ENCODE measurements at places on chromosomes 11 and 22.

GRCh38 chr11:120956710-120957495 lies 67.0 kb upstream of the TBCEL start:
- no peak for DNase-seq

DNA sequence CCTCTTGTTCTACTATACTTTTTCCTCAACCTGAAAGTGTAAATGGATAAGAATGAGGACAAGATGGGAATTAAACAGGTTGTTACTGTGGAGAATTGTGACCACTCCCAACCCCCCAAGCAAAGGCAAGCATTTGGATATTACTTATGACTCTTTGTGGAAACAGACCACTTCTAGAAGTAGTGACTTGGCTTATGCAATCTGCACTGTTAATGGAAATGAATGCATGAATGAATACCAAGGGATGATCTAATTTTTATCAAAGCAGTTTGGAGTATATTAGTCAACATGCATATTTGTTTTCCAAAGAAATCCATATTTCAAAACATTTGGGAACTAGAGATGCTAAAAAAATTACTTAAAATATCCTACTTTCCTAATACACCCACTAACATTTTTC lies 35.3 kb downstream of the AMOTL1 start:
- no peak for DNase-seq

DNA sequence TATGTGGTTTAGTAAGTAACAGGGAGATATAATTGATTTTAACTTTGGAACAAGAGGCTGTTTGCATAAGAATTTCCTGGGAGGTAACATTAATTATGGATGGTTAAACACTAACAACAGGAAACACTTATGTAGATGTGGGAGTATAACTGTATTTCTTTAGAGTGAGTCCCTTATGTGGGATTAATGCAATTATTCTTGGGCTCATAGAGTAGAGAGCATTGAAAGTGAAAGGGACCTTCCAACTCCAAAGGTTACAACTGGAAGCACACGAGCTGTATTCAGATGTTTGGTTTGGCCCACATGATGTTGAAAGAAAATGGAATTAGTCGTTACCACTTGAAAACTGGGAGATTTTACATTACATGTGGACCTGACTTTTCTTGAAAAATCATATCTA lies 53.5 kb downstream of the BBOX1 start:
- DNase-seq: no peak

GRCh38 chr22:48926136-48926535 lies 901.5 kb downstream of the BRD1 start:
- no peak for DNase-seq

DNA sequence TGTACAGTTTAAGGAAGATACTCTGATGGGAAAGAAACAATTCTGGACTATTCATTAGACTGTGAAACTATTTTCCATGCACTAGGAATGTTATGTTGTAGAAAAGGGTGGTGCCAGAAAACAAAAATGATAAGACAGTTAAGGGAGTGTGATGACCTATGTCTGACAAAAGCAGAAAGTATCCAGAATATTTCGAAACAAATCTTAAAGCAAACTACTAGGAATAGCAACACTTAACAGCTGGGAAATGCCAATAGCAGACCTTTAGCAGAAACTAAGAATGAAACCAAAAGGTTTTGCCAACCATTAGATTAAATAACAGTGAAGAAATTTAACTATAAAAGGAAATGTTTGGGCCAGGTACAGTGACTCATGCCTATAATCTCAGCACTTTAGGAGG lies 3.3 kb upstream of the ARHGAP20 start:
- no peak for DNase-seq

GRCh38 chr11:42034826-42035225 lies 575.4 kb upstream of the LRRC4C start:
- no peak for DNase-seq

DNA sequence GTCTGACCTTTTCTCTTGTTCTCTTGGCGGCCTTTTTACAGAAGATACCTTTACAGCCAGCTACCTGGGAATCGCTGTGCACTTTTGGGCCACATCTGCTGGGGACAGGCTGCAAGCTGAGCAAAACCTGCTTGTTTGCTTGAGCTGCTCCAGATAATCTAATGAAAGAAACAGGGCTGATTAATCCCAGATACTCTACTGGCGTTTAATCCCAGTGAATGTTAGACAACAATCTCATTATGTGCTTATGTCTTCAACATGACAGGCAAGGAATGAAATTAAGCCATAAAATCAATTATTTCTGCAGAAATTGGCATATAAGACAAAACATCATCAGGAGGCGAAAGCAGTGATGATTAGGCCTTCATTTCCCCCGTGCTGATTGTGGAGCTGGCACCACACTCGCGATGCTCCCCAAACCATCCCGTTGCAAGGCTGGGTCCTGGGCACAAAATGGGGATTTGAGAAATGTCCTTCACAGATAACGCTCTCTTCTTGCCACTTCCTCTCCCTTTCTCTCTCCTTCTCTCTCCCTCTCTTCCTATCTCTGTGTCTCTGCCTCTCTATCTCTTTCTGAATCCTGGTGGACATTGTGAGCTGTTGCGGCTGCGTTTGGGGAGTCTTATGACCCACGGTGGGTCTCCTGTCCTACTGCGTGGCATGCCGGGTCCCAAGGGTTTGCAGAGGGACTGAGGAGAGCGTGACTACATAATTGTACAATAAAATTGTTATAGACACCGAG lies 1053.8 kb downstream of the TBC1D22A start:
- DNase-seq: no peak

DNA sequence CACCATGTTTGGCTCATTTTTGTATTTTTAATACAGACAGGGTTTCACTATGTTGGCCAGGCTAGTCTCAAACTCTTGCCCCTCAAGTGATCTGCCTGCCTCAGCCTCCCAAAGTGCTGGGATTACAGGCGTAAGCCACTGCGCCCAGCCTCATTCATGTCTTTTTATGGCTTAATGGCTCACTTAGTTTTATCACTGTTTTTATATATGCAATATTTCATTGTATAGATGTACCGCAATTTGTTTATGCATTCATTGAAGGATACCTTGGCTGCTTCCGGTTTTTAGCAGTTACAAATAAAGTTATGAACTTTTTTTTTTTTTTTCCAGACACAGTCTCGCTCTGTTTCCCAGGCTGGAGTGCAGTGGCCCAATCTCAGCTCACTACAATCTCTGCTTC lies 5.5 kb upstream of the TCN2 start:
- no peak for DNase-seq

- DNase-seq: no peak
Measured at GRCh38 chr11:69636512-69637197, 4.3 kb upstream of the CCND1 start.

DNA sequence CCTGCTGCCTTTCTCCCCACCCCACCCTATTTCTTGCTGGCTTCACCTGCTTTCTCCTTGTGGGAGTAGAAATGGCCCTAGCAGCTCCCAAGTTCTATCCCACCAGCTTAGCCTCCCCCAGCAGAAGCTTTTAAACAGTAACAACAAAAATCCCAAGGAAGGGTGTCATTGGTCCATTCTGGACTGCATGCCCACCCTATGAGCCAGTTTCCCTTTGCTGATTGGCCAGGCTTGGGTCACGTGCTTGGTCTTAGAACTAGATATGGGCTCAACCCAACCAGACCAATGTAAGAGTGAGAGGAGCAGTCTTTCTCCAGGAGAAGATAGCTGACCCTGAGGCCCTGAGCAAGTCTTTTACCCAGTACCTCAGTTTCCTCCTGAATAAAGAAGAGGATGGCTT lies 2.3 kb downstream of the MTFP1 start:
- DNase-seq: no peak

DNA sequence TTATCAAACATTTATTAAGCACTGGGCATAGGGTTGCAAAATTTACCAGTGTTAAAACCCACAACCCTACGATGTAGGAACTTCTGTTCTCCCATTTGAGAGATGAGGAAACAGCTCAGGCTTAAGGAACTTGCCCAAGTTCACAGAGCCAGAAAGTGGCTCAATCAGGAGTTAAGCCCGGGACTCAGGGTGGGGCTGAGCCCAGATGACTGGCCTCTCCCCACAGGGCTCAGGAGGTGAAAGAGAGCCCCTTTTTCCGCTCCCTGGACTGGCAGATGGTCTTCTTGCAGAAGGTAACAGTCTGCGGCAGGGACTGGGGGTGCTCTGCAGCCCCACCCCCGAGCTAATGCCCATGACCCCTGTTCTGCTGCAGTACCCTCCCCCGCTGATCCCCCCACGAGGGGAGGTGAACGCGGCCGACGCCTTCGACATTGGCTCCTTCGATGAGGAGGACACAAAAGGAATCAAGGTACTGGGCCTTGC lies 5.6 kb upstream of the ANKRD13D start:
- no peak for DNase-seq

- peak; percentile 56 for DNase-seq
Measured at GRCh38 chr22:44037519-44038375, 13.6 kb downstream of the PARVB start.

DNA sequence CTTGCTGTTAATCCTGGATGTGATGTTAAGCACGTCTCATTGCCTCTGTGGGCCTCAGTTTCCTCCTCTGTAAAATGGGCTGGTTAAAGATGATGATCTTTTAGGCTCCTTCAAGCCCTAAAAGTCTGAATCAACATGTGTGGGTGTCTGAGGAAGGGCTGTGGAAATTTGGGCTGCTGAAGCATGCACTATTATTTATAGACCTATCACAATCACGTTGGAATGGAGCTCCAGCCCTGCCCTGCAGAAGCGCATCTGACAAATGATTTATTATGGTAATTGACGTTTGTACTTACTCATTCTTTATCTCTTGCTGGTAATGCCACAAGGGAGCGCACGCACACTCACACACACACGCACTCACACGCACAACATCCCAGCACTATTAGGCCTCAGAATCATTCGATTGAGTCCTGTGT lies 20.4 kb downstream of the P2RX3 start:
- no peak for DNase-seq

GRCh38 chr11:134978388-134979088 lies 566.5 kb upstream of the B3GAT1 start:
- DNase-seq: no peak

GRCh38 chr22:20852076-20852475 lies 6.5 kb downstream of the PI4KA start:
- no peak for DNase-seq

GRCh38 chr11:70577948-70578347 lies 179.6 kb downstream of the CTTN start:
- no peak for DNase-seq

DNA sequence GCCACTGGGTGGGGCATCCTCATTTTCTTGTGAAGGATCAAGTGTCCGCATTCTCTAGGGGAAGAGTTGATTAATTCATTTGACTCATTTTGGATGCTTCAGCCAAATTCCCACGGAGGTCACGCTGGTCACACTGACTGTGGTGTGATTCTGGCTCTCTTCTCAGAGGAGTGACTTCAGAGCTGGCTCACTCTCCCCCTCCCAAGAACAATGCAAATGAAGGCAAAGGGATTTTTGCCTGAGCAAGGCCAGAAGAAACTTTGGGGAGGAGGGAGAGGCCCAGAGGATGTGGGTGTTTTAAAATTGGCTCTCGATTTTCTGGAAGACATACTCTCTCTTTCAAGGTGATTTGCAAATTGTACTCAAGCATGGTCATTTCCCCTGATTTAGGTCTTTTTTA lies 51.1 kb upstream of the LMO2 start:
- DNase-seq: no peak

DNA sequence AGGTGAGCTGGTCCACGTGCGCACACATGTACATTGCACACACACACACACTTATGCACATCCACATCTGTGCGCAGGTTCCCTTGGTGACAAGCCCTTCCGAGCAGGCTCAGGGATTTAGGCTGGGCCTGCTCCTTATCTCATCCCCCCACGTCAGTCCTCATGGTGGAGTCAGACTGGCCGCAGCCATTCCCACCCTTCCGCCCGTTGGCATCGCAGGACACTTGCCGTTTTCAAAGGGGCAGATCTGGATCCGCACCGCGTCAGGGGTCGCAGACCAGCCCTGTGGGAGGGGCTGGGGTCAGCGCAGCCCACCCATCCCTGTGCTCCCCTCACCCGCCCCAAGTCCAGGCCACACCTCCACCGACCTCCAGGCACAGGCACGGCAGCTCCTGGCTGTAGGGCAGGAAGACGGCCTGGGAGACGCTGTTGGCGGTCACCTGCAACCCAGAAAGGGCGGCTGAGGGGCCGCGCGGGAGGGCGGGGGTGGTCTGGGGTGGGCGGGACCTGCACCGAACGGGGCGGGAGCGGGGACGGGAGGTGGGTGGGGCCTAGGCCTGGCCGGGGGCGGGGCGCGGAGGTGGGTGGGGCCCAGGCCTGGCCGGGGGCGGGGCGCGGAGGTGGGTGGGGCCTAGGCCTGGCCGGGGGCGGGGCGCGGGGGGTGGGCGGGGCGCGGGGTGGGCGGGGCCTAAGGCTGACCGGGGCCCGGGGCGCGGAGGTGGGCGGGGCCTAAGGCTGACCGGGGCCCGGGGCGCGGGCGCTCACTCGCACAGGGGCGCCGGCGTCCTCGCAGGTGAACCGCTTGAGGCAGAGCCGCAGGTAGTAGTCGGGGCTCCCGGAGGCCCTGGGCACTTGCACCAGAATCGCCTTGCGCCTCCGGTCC lies 13.3 kb downstream of the IL17REL start:
- DNase-seq: no peak

DNA sequence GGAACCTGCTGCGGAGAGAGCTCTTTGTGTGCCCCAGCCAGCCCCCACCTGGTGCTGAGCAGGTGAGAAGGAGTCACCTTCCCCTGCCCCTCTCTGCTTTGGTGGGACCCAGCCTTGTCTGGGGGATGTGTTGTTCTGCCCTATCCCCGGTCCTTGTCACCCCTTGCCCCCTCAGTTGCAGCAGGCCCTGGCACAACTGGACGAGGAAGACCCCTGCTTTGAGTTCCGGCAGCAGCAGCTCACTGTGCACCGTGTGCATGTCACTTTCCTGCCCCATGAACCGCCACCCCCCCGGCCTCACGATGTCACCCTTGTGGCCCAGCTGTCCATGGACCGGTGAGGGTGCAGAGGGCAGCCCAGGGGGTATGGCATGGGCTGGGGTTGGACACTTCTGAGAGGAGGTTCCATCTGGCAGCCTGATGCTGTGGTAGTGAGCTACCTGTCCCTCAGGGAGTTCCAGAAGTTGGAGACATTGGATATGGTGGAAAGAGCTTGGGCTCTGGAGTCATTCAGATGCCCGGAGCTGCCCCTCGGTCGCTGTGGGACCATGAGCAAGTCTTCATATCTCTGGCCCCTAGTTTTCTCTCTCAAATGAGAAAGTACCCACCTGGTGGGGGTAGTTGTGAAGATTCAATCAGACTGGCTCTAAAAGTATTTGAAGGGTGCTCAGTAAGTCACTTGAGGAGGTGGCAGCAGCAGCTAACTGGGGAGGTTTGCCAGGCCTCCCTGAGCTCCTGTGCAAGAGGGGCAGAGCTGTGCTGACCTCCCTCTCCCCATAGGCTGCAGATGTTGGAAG lies 4.3 kb downstream of the LARGE2 start:
- no peak for DNase-seq
